ENCODE measurements at places on chromosomes 4 and X. TPM values are rescaled to one million over a fixed set of nuclear protein-coding genes. Genes with fewer than 3 reads are reported as not detected.

LRIT3 gene
- 0.63 TPM for total RNA-seq

NUDT11 gene
- total RNA-seq = 0.29 TPM

PACRGL gene
- total RNA-seq = 63.2 TPM

SMIM31 gene
- not detected for total RNA-seq

RPA4 gene
- total RNA-seq = 2.0 TPM

DCHS2 gene
- 0.40 TPM for total RNA-seq

PRKG2 gene
- total RNA-seq = 1.2 TPM

TENM3 gene
- 41.8 TPM for total RNA-seq

ADD1 gene
- 198 TPM for total RNA-seq

MAP7D2 gene
- total RNA-seq = not detected

PABPC4L gene
- total RNA-seq = 3.4 TPM

PRKX gene
- 99.9 TPM for total RNA-seq

ZIC3 gene
- total RNA-seq = not detected

CLDN34 gene
- total RNA-seq = not detected

AMBN gene
- not detected for total RNA-seq

RAB41 gene
- not detected for total RNA-seq
